ENCODE measurements at places on chromosomes 12 and 14.

DNA sequence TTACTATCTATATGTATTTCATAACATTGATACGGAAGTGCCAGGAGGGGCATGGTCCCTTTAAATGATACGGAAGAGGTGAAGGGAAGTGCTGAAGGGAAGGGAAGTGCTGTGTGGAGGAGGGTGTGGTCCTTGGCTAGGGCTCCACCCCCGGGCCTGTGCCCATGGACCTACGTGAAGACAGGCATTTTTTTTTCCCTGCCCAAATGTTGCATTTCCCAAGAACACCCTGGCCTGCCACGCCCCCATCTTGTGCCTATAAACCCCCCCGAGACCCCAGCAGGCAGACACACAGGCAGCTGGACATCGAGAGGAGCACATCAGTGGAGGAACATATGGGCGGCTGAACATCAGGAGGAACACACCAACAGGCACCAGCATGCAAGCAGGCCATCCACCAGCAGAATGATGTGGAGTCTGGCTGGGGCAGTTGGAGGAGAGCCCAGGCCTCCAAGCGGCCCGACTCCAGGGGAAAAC is 134.1 kb downstream of the SLC41A2 start:
- no peak for DNase-seq

DNA sequence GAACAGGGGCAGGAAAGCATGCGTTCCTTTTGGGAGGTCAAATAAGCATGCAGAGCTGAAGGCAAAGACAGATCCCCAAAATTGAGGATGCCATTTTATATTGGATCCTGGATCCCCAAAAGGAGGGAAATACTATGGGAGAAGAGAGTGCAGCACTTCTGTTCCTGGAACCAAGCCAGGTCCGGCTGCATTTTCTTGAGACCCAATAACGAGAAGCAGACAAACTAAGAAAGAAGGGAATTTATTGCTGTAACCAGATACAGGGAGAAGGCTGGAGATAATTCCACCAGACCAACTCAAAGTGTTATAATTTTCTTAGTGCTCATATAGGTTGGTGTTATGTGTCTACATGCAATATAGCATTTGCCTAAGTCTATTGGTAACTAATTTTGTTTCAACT is 60.8 kb downstream of the PDE6H start:
- DNase-seq = no peak

DNA sequence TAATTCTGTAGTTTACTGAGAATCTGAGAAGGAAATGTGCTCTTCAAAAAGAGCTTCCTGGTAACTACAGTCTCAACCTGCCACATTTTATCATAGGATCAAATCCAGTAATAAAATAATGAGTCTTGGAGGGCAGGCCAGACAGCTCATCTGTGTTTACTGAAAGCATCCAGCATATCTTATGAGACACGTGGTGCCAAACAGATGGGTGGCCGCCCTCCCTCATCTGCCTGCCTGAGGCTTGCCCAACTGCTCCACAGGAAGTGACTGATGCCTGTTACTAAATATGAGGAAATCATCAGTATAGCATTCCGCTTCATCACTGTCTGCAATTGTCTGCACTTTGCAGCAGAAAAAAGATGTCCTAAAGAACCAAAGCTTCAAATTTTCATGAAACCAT is 13.5 kb downstream of the DHRS7 start:
- peak; percentile 40 for DNase-seq

DNA sequence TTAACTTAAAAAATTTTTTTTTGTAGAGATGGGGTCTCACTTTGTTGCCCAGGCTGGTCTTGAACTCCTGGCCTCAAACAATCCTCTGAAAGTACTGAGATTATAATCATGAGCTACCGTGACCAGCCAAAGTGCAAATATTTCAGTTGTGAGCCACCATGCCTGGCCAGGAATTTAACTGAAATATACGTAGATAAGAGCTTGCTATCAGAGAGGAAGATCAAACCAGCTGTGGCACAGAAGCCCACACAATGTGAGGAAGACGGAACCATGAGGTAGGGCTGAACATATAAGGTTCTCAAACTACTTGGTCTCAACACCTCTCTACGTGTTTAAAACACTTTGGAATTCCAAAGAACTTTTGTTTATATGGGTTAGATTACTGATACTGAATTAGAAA is 29.1 kb downstream of the ATG14 start:
- no peak for DNase-seq

GRCh38 chr12:532908-533565 is 73.3 kb downstream of the B4GALNT3 start:
- DNase-seq = no peak

DNA sequence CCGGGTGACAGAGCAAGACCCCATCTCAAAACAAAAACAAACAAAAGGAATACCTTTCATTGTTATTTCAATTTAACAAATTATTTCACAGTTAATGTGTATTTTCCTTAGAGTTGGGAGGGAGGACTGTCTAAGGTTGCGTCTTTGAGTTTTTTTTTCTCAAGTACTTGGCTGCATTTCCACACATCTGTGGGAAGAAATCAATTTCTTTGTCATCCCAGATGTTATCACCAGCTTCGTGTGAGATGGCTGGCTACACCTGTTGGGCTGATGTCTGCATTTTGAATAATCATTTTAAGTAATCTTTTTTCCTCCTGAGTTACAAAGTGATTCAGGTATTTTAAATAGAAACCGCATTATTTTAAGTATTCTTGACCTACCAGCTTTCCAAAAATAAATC is 59.4 kb downstream of the EML1 start:
- DNase-seq = no peak

DNA sequence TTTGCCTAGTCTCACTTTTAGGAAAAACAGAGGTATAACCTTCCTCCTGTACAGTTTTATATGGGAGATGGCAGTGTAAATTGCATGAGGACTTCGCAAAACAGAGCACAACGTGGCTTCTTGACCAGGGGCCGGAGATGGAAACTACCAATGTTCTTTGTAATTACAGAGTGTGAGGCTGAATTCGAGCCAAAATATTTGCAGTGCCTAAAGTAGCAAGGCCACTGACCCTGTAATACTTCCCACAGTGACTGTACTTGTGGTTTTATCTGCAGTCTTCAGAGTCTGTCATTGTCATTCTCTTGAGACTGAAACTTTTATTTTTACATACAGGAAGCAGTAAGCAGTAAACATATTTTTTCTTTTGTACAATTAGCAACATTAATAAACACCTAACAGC is 98.9 kb downstream of the RERG start:
- no peak for DNase-seq

DNA sequence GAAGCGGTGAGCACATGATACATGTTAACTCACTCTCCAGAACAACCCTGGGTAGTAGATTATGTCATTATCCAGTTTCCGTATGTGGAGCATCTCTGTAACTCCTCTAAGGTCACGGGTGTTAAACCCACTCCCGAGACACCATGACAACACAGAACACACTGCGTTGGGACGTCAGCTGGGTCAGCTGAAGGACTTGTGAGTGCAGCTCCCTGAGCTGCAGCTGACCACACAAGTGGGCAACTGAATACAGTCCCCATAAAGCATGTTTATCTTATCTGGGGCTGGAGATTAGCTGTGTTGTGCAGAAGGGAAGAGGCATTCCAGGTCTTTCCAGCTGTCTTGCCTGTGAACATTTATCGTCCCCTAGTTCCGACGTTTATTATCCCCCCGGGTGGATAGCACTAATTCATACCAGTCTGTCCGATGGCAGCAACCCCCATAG is 211.5 kb downstream of the CHST11 start:
- no peak for DNase-seq

DNA sequence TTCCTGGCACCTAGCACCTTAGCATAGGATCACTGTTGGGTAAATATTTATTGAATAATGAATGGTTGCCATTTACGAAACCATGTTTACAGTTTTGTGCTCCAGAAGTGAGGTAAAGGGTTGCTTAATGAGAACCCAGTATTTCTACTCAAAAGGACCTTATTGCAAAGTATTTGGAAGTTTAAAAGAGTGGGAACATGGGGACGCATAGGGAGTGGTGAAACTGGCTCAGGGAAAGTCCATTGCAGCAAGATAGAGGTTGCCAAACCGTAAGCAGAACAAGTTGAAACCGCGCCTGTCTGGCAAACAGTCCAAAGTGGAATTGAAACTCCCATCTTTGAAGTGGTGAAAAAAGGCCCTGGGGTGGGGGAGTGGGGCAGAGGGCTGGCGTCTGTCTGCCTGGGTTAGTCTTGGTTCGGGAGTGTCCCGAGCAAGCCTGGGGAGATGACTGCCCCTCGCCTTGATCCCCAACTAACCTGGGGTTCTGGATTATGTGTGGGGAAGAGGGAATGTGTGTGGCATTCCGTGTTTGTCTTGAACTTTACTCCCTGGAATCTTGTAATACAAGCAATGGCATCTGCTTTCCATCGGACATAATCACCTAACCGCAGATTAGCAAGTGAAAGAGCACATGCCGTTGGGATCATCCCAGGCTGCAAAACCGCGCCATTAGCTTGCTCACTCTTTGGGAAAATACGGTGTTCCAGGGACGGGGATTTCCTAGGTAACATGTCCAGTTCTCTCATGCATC is 7.2 kb downstream of the ALDH2 start:
- no peak for DNase-seq

DNA sequence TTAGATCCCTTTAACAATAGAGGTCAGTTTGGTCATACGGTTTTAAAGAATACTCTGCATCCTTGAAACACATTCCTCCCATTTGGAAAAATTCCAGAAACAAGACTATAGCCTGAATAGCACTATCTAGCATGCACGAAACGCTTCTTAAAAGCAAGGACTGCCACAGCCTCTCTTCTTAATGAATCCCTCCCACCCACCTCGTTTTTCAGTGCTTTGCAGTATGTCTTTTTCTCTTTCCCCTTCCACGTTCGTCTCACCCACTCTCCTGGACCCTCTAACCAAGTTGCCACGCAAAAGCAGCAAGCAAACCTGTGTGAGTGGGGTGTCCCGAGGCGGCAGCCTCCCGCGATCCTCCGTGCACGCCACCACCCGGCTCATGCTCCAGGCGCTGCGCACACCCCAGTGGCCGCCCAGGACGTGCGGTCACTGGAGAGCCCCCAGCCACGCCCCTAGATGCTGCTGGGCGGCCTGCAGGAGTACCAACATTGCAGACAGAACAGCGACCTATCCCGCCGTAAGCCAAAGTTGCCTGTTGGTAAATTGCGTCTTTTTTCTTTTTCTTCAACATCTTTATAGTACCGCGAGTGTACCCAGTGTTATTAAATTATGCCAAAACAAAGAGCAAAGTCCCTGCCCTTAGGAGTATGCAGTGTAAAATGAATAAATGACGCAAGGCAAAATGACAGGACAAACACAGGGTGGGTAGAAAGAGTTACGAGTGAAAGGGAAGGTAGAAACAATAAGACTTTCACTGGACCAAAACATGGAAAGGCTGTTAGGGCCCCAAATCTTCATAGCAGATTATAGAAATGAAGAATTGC is at the start of gene SLC38A4:
Gene SLC38A4, minus strand, starts transcription at position 407 of the 824 bp plus-strand sequence. CDS start 32,926 bp downstream, outside the sequence.
- no peak for DNase-seq

GRCh38 chr12:56521590-56522371 is at the start of gene RBMS2:
TSS of gene RBMS2 (plus strand) at chr12:56521820. CDS start at chr12:56522024, 204 bp downstream.
- DNase-seq = no peak

DNA sequence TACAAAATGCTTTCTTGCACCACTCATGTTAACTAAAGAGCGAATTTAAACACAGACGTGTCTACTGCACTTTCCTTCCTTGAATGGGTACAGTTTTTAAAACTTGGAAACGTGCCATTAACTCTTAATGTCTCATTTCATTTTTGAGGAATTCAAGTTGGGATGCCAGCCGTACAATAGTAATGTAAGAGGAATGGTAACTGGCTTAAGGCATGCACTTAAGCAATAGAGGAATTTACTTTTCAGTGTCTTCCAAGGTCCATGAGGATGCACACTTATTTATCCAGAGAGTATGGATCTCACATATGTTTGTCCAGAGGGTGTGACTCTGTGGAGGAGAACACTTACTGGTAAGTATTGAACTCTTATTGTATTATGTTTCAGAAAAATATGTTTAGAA is 52.9 kb downstream of the PPP4R4 start:
- DNase-seq = no peak

DNA sequence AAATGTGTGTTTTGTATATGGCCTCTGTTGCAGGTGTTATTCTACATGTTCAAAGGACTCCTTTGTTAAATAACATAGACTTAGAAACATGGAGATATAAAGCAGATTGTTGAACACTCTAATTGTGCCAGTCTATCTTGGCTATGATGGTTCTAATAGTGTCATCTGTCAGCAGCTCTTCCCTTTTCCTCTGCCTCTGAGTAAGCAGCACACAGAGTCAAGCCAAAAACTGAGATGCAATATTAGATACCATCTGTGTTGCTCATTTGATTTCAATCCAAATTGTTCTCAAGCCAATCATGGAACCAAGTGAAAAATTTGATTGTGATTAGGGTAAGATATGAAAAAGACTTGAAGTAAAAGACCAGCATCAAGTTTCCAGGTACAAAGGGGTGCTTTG is 871.1 kb upstream of the MGAT4C start:
- DNase-seq = no peak

GRCh38 chr14:72614891-72615415 is 278.9 kb downstream of the DPF3 start:
- no peak for DNase-seq

DNA sequence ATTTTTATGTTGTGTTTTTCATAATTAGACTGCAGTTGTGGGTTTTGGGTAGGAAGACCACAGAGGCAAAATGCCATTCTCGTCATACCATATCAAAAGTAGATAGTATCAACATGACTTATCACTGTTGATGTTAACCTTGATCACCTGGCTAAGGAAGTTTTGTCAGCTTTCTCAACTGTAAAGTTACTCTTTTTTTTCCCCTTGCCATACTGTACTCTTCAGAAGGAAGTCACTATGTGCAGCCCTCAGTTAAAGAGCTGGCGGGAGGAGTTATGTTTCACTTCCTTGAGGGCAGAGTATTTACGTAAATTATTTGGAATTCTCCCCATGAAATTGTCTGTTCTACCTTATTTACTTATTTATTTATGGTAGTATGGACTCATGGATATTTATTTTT is 78.7 kb downstream of the PRORP start:
- DNase-seq = no peak

DNA sequence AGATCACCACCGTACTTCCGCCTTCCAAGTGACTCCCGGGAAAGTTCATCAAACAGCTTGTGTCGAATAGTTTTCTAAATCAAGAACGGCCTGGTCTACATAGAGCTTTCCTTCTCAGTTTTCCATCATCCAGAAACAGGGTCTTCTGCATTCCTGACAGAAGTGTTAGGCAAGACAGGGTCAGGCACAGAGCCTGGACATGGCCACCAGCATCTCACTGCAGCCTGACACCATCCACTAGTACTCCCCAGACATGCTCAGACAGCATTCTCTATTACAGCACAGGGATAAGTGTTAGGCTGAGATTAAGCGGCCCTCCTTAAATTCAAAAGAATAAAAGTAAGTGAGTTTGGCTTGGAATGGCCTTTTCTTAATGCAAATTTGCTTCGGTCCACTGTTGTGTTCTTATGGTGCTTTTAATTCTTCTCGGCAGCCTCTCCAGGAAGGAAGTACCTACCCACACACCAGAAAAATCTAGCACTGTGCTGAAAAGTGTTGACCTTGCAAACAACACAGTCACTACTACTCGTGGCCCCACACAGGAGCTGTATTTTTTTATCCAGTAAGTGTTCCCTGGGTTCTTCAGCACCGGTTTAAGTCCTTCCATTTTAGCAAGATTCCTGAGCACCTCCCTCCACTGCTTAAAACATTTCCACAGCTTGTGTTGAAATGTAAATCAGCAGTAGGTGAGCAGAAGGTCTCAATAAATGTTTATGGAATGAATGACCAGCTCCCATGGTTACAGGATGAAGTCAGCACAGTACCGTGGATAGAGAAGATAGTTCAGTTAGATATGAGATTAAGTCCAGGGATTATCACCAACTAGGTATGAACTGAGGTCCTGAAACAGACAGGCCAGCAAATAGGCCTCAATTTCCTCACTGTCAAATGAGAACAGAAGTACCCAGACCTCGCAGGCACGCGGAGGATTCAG is 44.1 kb downstream of the SETD3 start:
- no peak for DNase-seq

All from stimulated activated CD4-positive, alpha-beta T cell treated with anti-CD3 and anti-CD28 coated beads, TNF-alpha, amount 100 ng/mL, for 24 hours (primary cell).